Stimulated activated CD8-positive, alpha-beta memory T cell treated with anti-CD3 and anti-CD28 coated beads, Interleukin-7, amount 100 ng/mL, for 1 hour (primary cell): ENCODE measurements at places on chromosomes 2 and 18.

GRCh38 chr2:20669562-20670314 is 2.8 kb downstream of the GDF7 start:
- DNase-seq, result no peak

GRCh38 chr2:200445284-200445683 is 64.6 kb downstream of the KCTD18 start:
- no peak for DNase-seq

- DNase-seq, result no peak
These were observed 251.6 kb upstream of the NCKAP5 start for GRCh38 chr2:133819906-133820305.

- DNase-seq, result no peak
These were observed 32.7 kb downstream of the SIX3 start for GRCh38 chr2:44974064-44974715.

DNA sequence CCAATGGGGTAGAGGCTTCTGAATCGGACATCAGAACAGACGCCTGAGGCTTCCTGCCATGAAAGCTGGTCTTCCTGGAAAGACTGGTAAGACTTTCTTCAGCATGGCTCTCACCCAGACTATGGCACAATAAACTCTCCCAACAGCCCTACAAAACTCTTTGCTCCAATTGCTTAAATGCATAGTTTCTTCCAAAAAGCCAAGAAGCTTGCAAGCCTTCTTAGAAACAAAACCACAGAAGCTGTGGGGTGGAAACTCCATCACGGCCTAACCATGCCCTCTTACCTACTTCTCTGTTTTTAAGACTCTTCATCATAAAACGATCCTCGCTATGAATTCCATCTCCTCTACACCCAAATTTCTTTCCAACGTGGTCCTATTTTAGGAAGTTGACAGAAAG is 48.2 kb downstream of the PAX8 start:
- DNase-seq, result no peak

DNA sequence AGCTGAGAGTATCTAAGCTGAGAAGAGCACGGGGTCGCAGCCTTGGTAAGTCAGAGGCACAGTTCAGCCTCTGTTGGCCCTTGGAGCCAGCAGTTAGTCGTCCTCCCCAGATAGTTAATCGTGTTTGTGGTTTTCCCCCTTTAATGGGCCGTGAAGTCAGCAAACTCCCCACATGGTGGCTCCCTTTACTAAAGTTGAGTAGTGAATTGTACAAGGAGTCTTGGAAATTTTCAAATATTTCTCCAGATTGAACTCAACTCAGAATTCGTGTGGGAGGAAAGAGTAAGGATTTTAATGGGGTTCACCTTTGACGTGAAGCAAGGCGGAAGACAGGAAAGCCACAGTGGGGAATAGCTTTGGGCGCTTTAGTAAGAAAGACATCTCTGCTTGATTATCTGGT is 2.4 kb upstream of the ADCYAP1 start:
- DNase-seq, result no peak

GRCh38 chr2:208545403-208546042 is 138.9 kb downstream of the PTH2R start:
- no peak for DNase-seq

DNA sequence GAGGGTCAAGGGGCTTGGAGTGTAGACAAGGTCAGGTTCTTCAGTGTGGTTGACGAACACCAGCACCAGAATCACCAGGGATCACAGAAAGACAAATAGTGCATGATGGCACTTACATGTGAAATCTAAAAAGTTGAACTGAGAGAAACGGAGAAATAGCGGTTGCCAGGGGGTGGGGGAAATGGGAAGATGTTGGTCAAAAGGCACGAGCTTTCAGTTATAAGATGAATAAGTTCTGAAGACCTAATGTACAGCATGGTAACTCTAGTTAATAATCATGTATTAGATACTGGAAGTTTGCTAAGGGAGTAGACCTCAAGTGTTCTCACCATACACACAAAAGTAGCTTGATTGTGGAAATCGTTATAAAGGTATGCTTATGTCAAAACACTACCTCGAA is 43.7 kb upstream of the DARS1 start:
- DNase-seq, result no peak

- no peak for DNase-seq
These were observed 605 bp downstream of the SLC9A4 start for GRCh38 chr2:102473631-102474030.

GRCh38 chr2:9720352-9721093 is 89.7 kb upstream of the YWHAQ start:
- DNase-seq, result no peak

GRCh38 chr2:137693534-137693933 is 270.7 kb upstream of the HNMT start:
- DNase-seq, result no peak

DNA sequence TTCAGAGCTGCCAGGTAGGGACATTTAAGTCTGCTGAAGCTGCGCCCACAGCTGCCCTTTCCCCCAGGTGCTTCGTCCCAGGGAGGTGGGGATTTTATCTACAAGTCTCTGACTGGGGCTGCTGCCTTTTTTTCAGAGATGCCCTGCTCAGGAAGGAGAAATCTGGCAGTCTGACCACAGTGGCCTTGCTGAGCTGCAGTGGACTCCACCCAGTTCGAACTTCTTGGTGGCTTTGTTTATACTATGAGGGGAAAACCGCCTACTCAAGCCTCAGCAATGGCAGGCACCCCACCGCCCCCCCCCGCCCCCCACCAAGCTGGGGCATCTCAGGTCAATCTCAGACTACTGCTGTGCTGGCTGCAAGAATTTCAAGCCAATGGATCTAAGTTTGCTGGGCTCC is 458.1 kb upstream of the RAB12 start:
- no peak for DNase-seq

GRCh38 chr2:96264656-96265348 is 995 bp downstream of the TMEM127 start:
- DNase-seq, result no peak

DNA sequence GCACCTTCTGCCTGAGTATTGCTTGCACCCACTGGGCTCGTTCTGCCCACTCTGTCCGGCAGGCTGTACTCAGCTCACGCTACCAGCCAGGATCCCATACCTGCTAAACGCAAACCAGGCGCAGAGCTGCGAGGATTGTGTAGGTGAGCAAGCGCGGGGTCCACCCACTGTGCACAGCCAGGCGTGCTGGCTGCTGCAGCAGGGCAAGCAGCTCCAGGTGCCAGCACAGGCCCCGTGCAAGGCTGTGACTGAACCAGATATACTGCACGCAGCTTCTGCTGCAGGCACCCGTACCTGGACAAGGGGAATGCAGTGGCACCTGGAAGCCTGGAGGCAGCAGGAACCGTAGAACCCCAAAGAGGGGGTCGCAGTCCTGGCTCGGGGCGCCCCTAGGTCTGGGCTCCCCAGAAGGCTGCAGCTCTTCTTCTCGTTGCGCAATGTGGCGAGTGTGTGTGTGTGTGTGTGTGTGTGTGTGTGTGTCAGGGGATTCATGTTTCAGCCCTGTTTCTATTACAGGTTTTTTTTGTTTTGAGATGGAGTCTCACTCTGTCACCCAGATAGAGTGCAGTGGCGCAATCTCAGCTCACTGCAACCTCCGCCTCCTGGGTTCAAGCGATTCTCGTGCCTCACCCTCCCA is 46.1 kb upstream of the RAB1A start:
- no peak for DNase-seq

DNA sequence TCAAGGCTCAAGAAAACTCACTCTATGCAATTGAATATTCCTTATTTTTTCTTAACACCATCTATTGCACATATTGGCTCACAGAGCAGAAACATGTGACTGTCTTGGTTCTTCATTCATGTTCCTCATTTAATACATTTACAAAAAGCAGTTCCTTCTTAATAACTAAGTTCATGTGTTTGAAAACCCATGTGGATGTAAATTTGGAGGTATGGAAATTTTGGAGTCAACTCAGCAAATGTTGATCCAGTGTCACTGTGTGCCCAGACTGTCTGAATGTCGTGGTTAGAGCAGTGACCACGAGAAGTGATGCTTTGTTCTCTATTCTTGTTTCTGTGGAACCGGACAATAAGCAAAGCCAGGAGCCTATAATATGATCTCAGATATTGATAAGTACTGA is 299.1 kb downstream of the SETBP1 start:
- no peak for DNase-seq

GRCh38 chr2:106839849-106840595 is 45.9 kb downstream of the ST6GAL2 start:
- no peak for DNase-seq

DNA sequence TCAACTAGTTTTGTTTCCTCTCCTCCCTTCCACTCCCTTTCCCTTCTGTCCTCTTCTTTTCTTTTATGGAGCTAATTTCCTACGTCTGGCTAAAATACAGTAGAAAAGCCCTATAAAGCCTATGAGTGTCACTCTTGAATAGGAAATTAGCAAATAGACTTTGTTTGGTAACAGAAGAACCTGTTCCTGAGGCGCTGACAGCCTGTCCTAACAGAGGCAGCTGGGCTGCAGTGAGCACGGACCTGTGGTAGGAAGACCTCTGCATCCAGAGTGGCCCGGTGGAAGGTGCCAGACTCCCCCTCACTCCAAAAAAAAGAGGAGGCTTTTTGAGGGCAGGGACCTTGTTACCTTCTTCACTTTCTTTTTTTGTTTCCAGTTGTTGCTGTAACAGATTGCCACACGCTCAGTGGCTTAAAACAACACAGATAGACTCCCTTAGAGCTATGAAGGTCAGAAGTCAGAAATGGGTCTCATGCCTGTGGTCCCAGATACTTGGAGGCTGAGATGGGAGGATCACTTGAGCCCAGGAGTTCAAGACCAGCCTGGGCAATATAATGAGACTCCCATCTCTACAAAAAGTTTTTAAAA is 81.2 kb upstream of the TXNDC2 start:
- DNase-seq, result no peak

GRCh38 chr18:47795434-47795814 is 135.0 kb downstream of the SMAD2 start:
- no peak for DNase-seq

DNA sequence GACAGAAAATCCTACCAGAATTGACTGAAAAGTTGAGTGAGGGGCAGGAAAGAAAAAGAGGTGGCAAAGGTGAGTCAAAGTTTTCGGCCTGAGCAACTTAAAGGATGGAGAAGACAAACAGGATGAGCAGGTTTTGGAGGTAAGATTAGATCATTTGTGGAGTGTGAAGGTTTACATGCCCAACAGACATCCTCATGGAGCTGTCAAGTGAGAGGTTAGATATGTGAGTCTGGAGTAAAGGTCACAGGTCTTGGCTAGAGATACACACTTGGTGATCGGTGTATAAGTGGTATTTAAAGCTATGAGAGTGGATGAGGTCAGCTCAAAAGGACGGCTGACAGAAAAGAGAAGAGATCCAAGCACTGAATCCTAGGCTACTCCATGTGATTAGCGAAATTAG is 11.1 kb upstream of the MYL12A start:
- no peak for DNase-seq

GRCh38 chr2:75632813-75633212 is 13.8 kb upstream of the MRPL19 start:
- no peak for DNase-seq

- DNase-seq, result no peak
These were observed 168.2 kb upstream of the MYCN start for GRCh38 chr2:15772086-15772595.

- DNase-seq, result no peak
These were observed 236.1 kb downstream of the GCA start for GRCh38 chr2:162579986-162580385.

DNA sequence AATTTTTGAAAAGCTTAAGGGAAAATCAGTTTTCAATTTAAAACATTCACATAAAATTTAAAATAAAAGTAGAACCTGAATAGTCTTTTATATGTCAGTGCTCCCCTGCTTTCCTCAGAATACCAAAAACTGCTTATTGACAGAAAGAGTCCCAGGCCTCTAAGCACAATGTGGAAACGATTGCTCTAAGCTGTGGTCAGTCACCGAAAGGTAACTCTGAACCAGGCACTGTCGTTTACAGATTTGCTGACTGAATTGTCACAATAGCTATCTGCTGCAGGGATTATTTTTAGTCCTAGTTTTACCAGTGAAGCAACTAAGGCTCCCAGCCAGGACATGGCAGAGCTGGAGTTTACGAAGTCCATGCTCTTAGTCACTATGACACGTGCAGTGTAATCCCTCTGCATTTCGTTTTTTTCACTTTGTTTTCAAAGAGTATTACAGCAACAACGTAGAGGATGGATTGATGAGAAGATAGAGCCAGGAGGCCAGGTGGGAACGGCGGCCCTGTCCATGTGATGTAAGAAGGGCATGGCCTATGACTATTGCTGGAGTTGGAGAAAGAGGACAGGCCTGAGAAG is 28.1 kb upstream of the TMEM247 start:
- DNase-seq, result no peak

- no peak for DNase-seq
These were observed 1003.8 kb upstream of the DDX18 start for GRCh38 chr2:116810645-116811044.

DNA sequence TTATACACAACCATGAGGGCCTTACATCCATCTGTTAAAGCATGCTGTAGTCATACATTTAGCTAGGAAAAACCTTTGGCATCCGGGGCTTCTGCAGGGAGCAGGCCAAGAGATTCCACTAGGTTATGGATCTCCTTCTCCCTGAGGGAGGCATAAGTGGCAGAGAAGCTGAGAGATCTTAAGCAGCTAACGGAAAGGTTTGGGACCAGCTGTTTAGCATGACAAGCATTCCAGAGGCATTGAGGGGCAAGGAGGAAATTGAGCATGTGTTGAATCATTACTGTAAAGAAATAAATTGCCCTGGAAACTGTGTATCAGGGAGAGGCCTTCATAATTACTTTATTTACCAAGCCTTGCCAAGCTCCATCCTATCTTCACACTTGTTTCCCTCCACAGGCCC is 643.1 kb downstream of the CNTNAP5 start:
- no peak for DNase-seq

- DNase-seq, result no peak
These were observed 360.4 kb upstream of the DSEL start for GRCh38 chr18:67876871-67877270.

- DNase-seq, result no peak
These were observed 245.7 kb downstream of the TWIST2 start for GRCh38 chr2:239093542-239093941.

- no peak for DNase-seq
These were observed 61.5 kb upstream of the DOCK10 start for GRCh38 chr2:225103737-225104141.

DNA sequence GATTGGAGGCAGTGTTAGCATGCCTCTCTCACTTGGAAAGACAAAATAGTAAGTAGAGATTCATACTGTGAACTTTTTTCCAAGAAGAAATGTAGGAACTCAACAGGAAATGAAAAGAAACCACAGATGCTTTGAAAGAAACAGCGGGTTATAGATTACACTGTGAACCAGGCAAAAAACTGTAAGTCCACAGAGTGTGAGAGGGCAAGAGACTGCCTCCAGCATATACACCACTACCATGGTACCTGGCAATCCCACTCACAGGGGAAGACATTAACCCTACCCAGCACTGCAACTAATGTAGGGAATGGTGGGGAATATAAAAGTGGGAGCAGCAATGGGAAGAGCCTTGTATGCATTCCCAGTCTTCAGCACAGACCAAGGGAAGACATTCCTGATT is 150.6 kb upstream of the GALNT5 start:
- DNase-seq, result no peak
